ENCODE measurements at places on chromosomes 6 and 20.
A peak's percentile ranks its signal among the peaks of the same experiment; 100 is the strongest.

DNA sequence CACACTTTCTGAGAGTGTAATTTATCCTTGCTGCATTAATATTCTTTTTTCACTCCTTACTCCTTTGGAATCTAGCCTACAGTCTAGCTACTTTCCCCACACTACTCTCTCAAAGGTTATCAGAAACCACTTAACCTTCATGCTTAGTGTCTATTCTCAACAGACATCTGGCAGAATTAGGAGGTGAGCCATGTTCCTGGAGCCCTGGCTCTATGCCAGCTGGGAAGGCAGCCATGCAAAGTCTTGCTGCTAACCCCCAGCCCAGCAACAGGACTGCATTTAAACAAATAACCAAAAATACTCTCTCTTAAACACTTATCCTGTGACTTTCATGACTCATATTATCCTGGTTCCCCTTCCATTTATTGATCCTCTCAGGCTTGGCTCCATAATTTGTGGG, 260.2 kb downstream of the BCKDHB start:
- DNase-seq = no peak

DNA sequence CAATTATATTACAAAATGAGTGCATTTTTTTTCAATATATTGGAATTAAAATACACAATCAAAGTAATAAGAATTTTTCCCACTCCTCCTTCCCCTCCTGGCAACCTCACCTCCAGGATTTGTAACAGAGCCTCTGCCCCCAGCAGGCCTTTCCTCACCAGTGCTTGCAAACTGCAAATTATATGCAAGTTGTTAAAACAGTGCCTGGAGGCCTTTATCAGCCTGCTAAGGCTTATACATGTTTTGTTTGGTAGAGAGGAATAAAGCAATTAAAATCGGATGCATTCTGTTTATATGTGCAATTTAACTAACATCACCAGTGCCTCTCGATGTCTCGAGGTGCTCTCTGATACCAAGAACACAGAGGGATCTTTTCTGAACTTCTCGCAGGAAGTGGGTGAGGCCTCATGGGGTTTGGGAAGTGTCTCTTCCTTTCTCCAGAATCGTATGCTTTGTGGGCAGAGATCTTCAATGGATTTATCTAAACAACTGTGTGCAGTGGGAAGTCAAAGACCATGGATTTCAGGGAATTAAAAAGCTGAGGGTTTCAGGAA, 186.8 kb downstream of the CDH26 start:
- no peak for DNase-seq

DNA sequence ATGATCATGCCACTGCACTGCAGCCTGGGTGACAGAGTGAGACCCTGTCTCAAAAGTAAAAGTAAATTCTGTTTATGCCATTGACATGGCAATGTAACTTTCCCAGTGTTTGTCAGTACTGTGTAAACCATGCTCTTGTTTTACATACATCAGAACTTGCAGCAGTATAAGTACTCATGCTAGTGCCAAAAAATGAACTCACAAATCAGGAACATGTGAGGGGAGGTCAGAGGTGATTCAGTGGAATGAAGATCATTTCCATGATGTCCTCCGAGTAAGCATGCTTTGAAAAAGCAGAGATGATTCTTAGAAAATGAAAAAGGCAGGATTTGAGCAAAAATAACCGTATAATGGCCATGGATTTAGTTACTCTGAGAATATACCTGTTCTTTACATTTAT, 81.9 kb downstream of the ANKS1A start:
- DNase-seq = no peak

- DNase-seq = no peak
These were observed 1176.8 kb upstream of the ADGRB3 start for GRCh38 chr6:67458265-67458664.

DNA sequence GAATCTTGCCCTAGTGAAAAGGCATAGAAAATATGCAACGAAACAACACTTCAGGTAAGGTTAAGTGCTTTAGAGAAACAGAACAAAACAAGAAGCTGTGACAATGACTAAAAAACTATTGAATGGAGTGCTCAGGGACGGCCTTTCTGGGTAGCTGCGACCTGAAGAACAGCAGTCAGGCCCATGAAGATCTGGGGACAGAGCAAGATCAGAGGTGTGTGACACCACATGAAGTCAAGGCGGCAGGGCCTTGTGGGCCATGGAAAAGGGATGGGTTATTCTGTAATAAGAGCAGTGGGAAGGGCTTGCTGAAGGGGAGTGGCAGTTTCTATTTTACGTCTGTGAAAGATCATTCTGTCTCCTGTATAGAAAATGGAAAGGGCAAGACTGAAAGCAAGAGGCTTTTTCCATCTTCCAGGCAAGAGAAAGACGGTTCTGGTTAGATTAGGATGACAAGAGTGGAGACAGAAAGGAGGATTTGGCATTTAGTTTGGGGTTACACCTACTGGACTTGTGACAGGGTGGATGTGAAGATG, 5.1 kb downstream of the UBE2V1 start:
- no peak for DNase-seq

GRCh38 chr6:43812850-43813578, 43.0 kb downstream of the VEGFA start:
- DNase-seq = no peak

- no peak for DNase-seq
These were observed 143.6 kb downstream of the TFAP2B start for GRCh38 chr6:50962213-50962759.

GRCh38 chr20:48231253-48231930, 446.1 kb upstream of the SULF2 start:
- DNase-seq = no peak

DNA sequence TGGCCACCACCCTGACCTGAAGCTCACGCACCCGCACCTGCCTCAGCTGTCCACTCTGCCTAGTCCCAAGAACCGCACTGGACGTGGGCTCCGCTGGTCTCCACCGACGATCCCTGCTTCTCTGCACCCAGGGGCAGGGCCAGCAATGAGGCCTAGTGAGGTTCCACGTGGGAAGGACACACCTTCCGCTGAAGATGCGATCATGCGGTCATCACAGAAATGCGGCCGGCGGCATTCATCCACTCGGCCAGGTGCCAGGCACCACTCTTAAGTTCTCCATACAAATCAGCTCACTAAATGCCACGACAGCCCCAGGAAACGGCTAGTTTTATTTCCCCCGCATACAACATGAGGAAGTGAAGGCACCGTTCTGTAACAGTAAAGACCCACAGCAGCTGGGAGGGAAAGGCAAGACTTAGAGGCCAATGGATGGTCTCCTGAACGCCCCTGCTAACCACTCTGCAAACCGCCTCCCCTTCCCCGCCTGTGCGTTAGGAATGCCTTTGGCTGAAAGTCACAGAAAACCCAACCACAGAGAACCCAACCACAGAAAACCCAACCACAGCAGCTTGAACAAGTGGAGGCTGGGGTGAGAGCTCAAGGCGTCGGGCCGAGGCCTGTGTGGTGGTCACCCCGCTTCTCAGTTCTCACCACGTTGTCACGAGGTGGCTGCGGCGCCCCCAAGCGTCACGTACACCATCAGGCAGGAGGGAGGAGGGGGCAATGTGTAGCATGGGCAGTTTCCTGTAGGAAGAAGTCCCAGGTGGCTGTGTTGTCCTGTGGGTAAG, 204.4 kb downstream of the TAF4 start:
- no peak for DNase-seq

DNA sequence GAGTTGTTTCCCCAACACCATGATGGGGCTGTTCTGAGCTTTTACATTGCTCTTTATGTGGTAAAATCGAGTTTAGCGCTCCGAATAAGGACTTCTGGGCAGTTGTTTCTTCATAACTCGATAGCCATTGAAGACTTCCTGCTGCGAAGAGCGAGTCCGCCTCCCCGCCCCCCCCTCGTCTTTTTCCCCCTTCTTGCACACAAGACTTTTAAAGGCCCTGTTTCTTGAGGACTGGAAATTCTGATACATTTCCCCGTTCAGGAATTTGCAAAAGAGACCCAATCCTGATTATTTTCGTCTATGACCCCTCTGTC, 1.5 kb upstream of the CITED2 start:
- peak; percentile 2 for DNase-seq

- DNase-seq = no peak
These were observed 47.5 kb downstream of the CHMP4B start for GRCh38 chr20:33858666-33859065.

DNA sequence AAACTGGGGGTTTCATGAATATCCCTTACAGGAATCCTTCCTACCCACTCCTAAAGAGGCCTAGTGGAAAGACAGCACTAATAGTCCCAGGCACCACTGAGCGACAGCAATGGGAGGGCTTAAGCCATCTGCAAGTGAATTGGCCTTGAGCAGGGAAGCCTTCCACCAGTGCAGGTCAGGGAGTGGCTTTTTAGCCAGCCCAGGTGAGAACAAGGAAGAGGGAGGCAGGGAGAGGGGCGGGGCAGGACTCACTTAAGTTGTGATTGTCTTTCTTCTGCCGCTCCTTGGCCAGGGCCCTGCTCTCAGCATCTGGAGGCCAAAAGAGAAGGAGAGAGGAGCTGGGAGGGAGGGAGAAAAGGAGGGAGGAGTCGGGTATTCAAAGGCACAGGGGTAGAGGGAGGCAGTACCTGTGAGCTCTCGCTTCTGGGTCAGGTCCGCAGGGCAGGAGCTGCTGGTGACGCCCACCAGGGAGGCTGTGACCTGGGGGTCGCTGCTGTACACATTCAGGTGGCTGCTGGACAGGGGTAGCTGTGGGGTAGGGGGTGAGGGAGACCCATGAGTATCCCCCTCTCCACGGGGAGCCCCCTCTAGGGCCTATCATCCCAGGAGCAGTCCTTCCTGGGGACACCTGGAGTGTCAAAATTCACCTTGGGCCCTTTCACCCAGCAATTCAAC, 47.8 kb downstream of the TFEB start:
- no peak for DNase-seq

DNA sequence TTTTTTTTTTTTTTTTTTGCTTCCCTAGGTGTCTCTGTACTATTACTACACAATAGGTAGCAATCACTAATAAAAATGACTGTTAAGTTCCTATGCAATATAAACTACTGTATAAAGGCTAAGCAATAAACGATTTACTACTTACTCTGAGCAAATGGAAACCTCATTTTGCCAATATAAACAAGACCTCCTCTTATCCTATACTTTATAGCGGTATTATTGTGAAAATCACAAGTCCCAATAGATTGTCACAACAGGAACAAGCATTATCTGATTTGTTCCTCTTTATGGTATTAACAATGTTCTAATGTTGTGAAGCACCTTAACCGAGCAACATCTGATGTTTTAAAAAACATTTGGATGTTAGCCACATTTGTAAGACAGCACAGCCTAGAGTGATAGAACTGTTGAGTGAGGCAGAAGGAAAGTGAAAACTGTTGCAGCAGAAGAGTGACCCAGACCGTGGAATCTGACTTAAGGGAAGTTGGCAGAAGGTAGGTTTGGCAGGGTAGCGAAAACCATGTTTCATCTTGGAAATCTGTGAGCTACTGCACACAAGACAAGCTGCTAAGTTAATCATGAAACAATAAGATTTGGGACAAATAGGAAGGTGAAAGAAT, 94.2 kb downstream of the MYLK4 start:
- no peak for DNase-seq

DNA sequence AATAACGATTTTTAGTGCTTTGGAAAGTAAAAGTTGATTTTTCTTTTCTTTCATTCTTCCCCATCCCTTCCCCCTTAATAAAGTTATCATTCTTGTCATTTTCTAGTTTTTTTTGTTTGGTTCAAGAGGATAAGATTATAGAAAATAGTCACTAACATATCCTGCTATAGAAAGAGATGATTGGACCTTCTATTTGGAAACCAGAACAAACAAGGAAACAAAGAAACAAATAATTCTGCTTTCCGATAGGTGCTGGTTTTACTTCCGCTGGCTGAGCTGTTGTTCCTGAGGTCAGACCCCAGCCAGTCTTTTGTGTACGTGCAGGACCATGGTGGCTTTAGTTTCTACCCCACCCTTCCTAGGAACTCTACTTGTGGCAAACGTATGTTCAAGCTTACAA, at the start of gene CDH26:
CDH26 (plus strand) TSS at position 301 of the 400 bp plus-strand sequence. CDS start 304 bp downstream, outside the sequence.
- DNase-seq = no peak

DNA sequence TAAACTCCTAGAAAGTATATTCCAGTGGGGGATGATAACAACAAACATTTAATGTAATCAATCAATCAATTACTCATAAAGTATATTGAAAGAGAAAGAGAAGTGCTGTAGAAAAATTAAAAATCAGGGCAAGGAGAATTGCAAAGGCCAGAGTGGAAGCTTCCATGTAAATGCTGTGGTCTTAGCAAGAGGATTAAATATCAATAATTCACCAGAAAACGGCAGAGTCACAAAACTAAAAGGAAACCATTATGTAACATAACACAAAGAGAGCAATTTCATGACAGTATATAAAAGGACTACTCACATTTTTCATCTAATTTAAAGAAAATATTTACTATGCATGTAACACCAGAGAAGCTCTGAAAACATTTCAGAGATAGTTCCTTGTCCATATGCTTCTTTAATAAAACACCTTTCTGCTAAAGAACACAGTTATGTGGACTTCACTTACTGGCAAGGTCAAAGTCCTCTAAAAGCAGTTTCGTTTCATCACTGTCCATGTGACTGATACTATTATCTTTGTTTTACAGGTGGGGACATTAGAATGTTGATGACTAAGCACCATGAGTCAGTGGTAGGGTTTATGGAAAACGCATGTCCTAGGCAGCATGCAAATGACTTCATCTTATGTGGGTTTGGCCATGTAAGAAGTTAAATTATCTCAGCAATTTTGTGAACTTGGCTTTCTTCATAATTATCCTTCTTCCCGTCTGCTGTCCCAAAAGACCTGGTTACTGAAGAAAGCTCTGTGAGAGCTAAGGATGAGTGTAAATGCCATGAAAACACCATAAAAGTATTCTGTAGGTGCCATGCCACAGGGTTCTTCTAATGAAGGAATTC, 185.8 kb upstream of the TENT5A start:
- DNase-seq = no peak

DNA sequence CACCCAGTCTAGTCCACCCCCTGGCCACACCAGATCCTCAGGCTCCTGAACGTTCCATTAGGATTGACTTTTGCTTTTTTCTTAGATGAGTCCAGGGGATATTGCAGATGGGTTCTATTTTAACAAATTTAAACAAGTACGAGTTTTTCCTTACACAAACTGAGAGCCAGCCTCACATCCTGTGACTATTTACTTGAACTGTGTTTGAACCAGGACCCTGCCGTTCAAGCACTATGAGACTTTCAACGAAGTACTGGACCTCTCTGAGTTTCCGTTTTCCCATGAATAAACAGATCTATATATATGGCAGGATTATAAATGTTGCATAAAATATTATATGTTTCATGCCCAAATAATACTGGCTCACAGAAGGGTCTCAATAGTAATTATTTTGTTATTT, 1.4 kb upstream of the METTL24 start:
- no peak for DNase-seq
